ENCODE measurements at places on chromosomes 1 and 21.

GRCh38 chr1:56948403-56949023, 17.3 kb downstream of the C8B start:
- no peaks in the 10 kb centered on the region for H3K4me1 ChIP-seq
- no peaks in the 10 kb centered on the region for H3K27me3 ChIP-seq
- no peaks in the 10 kb centered on the region for H3K36me3 ChIP-seq
- no peak overlapping the region for H3K4me3 ChIP-seq
- DNase-seq = no peak

- H3K27ac ChIP-seq = no peak overlapping the region
- no peak for DNase-seq
- no peaks in the 10 kb centered on the region for H3K36me3 ChIP-seq
- H3K4me1 ChIP-seq = no peaks in the 10 kb centered on the region
- H3K27me3 ChIP-seq = no peaks in the 10 kb centered on the region
These were observed 43.0 kb upstream of the PAXBP1 start for GRCh38 chr21:32814528-32814927.

DNA sequence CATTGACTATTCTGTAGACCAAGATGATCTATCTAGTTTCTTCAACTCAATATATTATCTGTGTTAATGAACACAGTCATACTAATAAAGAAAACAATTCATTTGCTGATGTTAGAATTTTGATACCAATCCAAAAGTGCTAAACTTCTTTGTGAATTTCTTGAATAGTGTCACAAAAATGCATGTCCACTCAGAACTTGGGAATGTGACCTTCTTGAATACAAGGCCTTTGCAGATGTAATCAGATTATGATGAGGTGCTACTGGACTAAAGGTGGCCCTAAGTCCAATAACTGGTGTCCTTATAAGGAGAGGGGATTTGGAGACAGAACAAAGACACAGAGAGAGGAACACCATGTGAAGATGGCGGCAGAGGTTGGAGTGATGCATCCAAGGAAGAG, 305.8 kb upstream of the ZP4 start:
- H3K4me3 ChIP-seq = no peak overlapping the region
- no peak for DNase-seq
- no peaks in the 10 kb centered on the region for H3K4me1 ChIP-seq
- no peak overlapping the region for H3K27ac ChIP-seq
- H3K36me3 ChIP-seq = no peaks in the 10 kb centered on the region

- H3K27ac ChIP-seq = no peak overlapping the region
- no peak for DNase-seq
- peaks cover 37% of the 10 kb centered on the region for H3K4me1 ChIP-seq
- no peak overlapping the region for H3K4me3 ChIP-seq
These were observed 6.0 kb downstream of the HUNK start for GRCh38 chr21:31878831-31879230.

- H3K4me1 ChIP-seq = peaks cover 22% of the 10 kb centered on the region
- DNase-seq = no peak
- H3K27me3 ChIP-seq = no peaks in the 10 kb centered on the region
- no peak overlapping the region for H3K27ac ChIP-seq
- no peaks in the 10 kb centered on the region for H3K36me3 ChIP-seq
- H3K4me3 ChIP-seq = no peak overlapping the region
These were observed 31.8 kb upstream of the IFNGR2 start for GRCh38 chr21:33371366-33371765.

GRCh38 chr1:61241411-61241838, 159.1 kb downstream of the NFIA start:
- no peak for DNase-seq
- peak overlapping the region; percentile 83 for H3K27ac ChIP-seq
- H3K36me3 ChIP-seq = no peaks in the 10 kb centered on the region
- peak overlapping the region; percentile 42 for H3K4me3 ChIP-seq
- H3K4me1 ChIP-seq = peaks cover 44% of the 10 kb centered on the region

DNA sequence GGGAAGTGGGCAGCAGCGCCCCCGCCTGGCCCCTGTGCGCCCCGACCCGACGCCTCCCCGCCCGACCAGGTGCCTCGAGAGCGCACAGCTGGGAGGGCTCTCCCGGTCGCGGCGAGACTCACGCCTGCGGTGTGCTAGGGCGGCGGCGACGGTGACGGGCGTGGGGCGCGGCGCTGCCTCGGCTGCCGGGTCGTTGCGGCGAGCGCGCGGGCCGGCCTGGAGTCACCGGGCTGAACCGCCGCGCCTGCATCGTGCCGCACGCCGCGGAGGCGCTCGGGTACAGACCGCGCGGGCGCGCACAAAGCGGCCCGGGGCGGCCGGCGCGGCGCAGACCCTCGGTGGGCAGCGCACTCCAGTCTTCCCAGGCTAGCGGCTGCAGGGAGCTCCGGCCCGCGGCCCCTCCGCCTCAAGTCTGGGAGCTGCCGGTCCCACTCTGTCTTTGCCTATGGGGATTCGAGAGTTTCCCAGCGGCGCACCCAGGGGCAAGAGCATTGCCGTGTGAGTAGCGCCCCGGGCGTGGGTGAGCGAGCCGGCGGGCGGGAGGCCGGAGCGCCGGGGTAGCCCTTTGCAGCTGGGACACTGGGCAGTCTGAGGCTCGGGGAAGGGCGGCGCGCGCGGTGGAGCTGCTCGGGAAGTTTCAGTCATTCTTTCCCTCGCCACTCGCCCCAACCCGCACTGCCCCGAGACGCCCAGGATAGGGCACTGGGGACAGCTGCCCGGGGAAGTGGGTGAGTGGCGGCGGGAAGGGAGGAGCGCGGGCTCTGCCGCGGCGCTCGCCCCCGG, at the start of gene SLC35F3:
Gene SLC35F3 (plus strand): TSS at position 44 of the 783 bp plus-strand sequence.
- no peak for DNase-seq
- H3K4me3 ChIP-seq = peak within 1 kb of the TSS; percentile 33
- H3K27ac ChIP-seq = no peak within 1 kb of the TSS
- H3K4me1 ChIP-seq = peaks cover 8% of the 10 kb centered on the region
- H3K27me3 ChIP-seq = peaks cover 54% of the 10 kb centered on the region
- no peaks in the 10 kb centered on the region for H3K36me3 ChIP-seq

- no peak overlapping the region for H3K4me3 ChIP-seq
- H3K27me3 ChIP-seq = no peaks in the 10 kb centered on the region
- peaks cover 25% of the 10 kb centered on the region for H3K4me1 ChIP-seq
- DNase-seq = no peak
- H3K36me3 ChIP-seq = no peaks in the 10 kb centered on the region
These were observed 12.4 kb upstream of the KCNJ15 start for GRCh38 chr21:38244407-38244787.

DNA sequence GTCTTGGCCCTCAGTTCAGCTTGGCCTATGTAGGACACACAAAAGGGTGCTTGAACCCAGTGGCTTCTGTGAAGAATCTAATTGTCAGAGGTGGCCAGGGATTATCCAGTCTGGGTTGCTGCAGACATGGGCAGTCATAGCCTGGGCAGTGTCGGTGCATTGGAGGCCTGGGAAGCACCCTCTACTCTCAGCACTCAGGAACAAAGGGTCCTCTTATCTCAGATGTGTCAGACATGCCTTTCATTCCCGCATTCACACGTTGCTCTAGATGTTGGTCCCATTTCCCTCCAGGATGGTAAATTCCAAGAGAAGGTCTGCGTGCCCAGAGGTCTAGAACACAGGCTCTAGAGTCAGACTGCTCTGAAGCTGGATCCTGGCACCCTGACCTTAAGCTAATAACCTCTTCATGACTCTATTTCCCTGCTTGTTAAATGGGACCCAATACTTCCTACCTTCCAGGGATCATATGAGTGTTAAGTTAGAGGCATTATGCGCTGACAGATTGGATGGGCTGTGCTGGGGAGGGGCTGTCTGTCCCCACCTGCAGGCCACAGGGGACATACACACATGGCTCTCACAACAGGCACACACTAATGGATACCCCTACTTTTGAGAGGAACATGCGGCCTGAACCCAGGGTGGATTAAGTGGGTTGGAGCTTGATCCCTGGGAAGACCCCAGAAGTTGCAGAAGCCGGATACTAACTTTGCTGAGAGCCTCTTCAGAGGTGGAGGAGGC, 16.5 kb upstream of the EDN2 start:
- H3K27ac ChIP-seq = peak overlapping the region; percentile 57
- no peak for DNase-seq
- H3K27me3 ChIP-seq = no peaks in the 10 kb centered on the region
- peaks cover 69% of the 10 kb centered on the region for H3K4me1 ChIP-seq
- no peak overlapping the region for H3K4me3 ChIP-seq

- H3K4me1 ChIP-seq = peaks cover 12% of the 10 kb centered on the region
- H3K4me3 ChIP-seq = no peak overlapping the region
These were observed 239.1 kb upstream of the SGIP1 start for GRCh38 chr1:66294707-66295370.

DNA sequence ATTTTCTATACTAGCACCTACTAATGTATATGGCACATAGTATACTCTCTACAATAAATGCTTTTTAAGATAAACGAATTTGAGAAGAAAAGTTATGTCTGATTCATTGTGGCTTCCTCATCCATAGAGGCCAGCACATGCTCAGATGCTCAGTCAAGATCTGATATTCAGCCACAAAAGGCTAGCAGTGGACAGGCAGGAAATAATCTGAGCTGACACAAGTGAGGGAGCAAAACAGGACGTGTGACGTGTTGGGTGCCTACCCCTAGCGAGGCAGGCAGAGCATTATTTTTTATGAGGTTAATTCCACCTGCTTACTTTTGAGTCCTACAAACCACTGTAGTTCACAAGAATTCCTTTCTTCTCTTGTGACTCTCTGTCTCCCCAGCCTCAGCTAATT, 550.9 kb downstream of the SMYD3 start:
- H3K4me1 ChIP-seq = peaks cover 11% of the 10 kb centered on the region
- no peaks in the 10 kb centered on the region for H3K36me3 ChIP-seq
- H3K27ac ChIP-seq = no peak overlapping the region
- no peak for DNase-seq

- no peak for DNase-seq
These were observed 99.9 kb downstream of the KCNH1 start for GRCh38 chr1:211033921-211034525.

- H3K4me3 ChIP-seq = no peak overlapping the region
- no peak for DNase-seq
- no peaks in the 10 kb centered on the region for H3K27me3 ChIP-seq
- H3K36me3 ChIP-seq = peaks cover 7% of the 10 kb centered on the region
- peaks cover 6% of the 10 kb centered on the region for H3K4me1 ChIP-seq
These were observed 56.7 kb downstream of the PRRX1 start for GRCh38 chr1:170720661-170721060.

- no peaks in the 10 kb centered on the region for H3K27me3 ChIP-seq
- no peaks in the 10 kb centered on the region for H3K4me1 ChIP-seq
- no peaks in the 10 kb centered on the region for H3K36me3 ChIP-seq
- no peak overlapping the region for H3K4me3 ChIP-seq
- H3K27ac ChIP-seq = no peak overlapping the region
- DNase-seq = no peak
These were observed 52.2 kb downstream of the ADGRL2 start for GRCh38 chr1:81852961-81853360.

DNA sequence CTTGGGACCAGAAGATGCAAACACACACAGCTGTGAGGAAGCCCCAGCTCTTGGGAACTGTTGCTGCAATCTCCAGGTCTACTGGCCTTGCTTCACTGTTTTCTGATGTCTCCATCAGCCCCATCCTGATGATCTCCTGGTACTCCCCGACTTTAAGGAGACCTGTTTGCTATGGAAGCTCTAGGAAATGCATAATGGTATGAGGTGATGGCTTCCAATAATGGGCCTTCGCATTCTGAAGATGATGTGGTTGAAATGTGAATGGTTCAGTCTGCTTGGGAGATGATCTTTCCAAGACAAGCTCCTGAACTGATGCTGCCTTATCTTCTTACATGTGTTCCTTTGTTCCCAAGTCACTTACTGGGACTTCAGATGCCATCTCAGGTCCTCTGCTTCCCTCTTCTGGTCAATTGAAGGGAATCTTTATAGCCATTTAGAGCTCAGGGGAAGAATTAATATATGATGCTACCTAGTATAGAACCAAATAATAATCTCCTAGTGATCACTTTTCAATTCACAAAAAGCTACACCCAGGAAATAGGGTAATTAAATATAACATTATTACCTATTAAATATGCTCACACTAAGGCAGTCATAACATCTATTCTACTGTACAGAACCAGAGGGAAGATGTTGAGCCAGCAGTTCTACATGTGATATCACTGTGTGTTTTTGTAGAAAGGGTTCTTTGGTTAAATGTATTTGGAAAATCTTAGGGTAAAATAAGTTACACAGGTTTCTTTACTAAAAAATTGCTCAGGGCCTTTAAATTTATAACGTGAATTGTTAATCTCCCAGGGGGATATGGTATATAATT, 73.9 kb upstream of the VTCN1 start:
- no peak overlapping the region for H3K27ac ChIP-seq
- no peaks in the 10 kb centered on the region for H3K27me3 ChIP-seq
- no peak overlapping the region for H3K4me3 ChIP-seq
- DNase-seq = no peak
- H3K36me3 ChIP-seq = no peaks in the 10 kb centered on the region

GRCh38 chr1:222618880-222619596, 1.1 kb downstream of the MIA3 start:
- H3K4me1 ChIP-seq = peaks cover 21% of the 10 kb centered on the region
- no peak for DNase-seq
- H3K27ac ChIP-seq = no peak overlapping the region
- peaks cover 2% of the 10 kb centered on the region for H3K36me3 ChIP-seq
- peaks cover 1% of the 10 kb centered on the region for H3K27me3 ChIP-seq

DNA sequence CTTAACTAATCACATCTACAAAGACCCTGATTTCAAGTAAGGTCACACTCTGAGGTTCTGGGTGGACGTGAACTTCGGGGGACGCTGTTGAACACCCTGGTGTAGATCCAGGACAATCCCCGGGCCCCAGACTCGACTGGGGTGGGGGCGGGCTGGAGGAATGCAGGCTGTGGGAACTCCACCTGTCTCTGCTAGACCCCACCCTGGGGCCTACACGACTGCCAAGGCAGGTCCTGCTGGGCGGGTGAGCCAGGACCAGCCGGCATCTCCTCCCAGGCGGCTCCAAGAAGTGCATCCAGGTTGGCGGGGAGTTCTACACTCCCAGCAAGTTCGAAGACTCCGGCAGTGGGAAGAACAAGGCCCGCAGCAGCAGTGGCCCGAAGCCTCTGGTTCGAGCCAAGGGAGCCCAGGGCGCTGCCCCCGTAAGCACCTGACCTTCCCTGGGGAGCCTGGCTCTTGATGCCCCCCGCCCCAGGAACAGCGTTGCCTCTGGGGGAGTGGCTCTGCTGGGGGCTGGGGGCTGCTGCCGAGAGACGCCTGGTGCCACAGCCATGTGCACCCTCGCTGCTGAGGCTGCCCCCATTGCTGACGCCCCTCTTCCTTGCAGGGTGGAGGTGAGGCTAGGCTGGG, 3.8 kb downstream of the AIRE start:
- no peaks in the 10 kb centered on the region for H3K36me3 ChIP-seq
- H3K4me3 ChIP-seq = no peak overlapping the region
- H3K27me3 ChIP-seq = peaks cover 40% of the 10 kb centered on the region

DNA sequence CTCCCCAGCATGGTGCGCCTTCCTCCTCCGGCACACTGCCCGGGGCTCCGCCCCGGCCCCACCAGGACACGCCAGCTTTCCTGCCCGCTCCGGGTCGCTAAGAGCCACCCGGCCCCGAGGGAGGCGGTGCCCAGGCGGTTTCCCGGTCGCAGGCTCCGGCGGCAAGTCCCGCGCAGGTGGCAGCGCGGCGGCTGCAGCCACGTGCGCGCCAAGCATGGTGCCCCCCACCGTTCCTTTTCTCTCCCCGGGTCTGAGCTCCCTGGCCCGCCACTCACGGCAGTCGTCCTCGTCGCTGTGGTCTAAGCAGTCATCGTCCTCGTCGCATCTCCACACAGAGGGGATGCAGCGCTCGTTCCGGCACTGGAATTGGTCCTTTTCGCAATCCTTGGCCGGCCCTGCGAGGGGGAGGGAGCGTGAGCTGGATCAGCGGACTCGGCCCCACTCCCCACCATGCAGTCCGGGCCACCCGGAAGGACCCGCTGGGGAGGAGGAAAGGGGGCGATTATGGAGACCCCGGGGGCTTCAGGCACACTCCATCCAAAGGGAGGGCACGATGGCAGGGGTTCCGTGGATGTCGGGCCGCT, 1.2 kb downstream of the LRP8 start:
- H3K27ac ChIP-seq = no peak overlapping the region
- DNase-seq = no peak
- peaks cover 25% of the 10 kb centered on the region for H3K4me1 ChIP-seq

All from suprapubic skin (tissue), 4 donors.